ENCODE measurements at places on chromosomes 7 and 10.

DNA sequence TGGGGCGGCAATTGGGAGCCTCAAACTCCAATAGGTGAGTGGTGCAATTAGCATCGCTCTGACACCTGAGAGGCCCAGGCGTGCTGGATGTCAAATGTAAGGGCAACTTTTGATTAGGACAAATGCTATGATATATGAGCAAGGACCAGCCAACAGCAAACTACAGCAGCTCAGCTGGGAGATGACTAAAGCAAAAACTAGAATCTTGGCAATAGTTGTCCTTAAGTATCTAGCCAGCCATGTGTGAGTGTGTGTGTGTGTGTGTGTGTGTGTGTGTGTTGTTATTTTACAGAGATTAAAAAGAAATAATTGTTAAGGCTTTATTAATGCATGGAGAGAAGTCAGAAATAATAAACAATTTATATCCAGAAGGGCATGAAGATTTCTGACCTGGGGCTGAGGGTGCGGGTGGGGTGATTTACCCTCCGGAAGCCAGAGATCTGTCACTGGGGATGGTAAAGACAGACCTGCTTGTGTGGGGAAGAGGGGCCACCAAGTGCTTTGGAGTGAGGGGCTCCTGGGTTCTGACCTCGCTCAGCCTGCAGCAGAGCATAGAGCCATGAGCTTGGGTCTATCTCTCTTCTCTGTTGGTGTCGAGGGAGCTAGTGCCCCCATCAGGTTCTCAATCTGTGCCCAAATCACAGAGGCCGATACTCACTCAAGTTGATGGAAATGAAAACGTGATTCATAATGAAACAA lies 77.3 kb downstream of the EMX2 start:
- no peak for DNase-seq

DNA sequence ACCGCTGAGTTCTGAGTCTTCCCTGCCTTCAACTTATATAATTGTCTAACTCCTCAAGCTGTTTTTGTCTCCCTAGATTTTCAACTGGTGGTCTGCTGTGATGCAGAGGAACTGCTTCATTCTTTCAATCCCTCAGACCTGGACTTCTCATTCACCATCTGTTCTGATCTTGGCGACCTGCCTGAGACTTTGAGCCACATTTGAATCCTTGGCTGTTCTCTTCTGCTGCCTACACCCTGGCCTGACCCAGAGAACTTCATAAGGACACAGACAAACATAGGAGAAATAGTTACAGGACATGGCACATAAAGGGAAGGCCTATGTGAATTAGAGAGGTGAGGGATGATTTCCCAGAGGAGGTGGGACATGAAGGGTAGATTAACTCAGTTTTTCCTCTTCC lies 326.7 kb downstream of the PTEN start:
- DNase-seq: no peak

DNA sequence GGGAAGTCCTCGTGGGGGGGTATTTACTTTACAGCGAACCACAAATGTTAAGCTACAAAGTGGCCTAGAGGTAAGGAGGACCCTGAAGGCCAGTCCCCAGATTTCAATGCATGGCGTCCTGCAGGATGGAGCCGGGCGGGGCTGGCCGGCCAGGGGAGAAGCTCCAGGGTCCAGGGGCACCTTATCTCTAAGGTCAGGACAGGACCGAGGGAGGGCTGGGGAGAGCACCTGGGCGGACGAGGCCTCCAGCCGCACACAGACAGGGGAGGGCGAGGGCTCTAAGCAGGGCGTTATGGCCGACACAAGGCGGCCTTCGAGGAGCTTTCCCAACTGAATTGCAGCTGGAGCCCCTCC lies 96.4 kb upstream of the DIP2C start:
- no peak for DNase-seq

GRCh38 chr7:151059367-151060112 lies at the start of gene SLC4A2:
TSS of gene SLC4A2 (plus strand) at chr7:151059589. CDS start at chr7:151061988, 2,399 bp downstream.
- no peak for DNase-seq

GRCh38 chr7:135366843-135367508 lies 133.3 kb downstream of the STRA8 start:
- no peak for DNase-seq

GRCh38 chr7:15288741-15289140 lies 273.1 kb downstream of the AGMO start:
- no peak for DNase-seq

DNA sequence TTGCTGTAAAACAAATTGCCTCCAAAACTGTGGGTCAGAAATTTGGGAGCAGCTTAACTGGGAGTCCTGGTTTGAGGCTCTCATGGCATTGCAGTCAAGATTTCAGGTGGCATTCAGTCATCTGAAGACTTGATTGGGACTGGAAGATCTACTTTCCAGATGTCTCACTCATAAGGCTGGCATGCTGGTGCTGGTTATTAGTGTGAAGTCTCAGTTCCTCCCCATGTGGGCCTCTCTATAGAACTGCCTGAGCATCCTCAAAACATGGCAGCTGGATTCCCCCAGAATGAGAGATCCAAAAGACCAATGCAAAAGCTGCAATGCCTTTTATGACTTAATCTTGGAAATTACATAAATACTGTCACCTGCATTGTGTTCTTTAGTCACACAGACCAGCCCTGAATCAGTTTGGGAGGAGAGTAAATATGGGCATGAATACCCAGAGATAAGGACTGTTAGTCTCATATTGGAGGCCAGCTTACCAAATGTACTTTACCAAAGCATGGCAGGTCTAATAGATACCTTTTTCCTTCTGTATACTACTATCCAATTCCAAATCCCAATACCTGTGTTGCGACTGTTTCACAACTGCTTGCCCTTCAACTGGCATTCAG lies 6.5 kb upstream of the HERPUD2 start:
- DNase-seq: no peak

- no peak for DNase-seq
These were observed 118.6 kb downstream of the ZMIZ1 start for GRCh38 chr10:79187121-79187940.

DNA sequence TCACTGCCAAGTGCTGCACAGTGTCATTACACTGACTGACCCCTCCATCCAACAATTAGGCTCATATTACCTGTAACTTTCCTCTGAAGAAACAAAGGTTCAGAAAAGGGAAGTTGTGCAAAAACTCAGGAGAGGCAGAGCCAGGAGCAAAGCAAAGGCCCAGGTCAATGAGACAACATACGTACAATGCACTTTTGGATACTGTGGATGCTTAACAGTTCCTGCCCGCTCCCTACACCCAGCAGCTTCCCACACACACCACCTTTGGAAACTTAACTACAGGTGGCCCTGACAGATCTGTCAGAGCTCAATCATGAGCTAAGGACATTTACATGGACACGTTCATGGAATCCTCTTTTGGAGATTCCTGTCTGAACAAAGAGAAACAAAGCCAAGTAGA lies 515.9 kb downstream of the GRID1 start:
- no peak for DNase-seq

DNA sequence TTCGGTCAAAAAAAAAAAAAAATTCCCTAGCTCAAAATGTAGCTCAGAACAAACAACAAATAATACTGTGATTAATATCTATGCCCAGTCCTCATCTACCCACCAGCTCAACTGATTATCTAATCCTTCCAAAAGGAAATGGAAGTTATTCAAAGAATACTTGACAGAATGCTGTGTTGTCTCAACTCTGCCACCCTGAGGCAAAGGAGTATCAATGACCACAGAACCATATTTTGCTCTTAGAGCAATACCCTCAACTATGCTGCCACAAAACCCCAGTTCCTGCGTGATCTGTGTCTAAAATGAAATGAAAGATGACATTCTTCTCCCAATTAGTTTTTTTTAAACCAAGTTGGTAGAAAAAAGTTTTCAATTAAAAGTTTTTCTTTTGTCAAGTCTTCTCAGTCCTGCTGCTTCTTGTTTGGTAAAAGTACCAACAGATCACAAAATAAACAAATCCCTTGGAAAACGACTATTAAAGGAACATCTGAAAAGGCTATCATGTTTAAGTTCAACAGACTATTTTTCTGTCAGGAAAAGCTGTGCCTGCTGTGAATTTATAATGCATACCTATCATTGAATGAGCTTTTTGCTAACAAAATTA lies 21.6 kb downstream of the RBM28 start:
- DNase-seq: no peak

Data from pulmonary artery endothelial cell (primary cell).